ENCODE measurements at places on chromosomes 16 and 17. TPM values are rescaled to one million over a fixed set of nuclear protein-coding genes. Genes with fewer than 3 reads are reported as not detected.

GRCh38 chr17:41737680-41738023 lies 3.2 kb upstream of the HAP1 start:
- peak; percentile 69 for DNase-seq

DNA sequence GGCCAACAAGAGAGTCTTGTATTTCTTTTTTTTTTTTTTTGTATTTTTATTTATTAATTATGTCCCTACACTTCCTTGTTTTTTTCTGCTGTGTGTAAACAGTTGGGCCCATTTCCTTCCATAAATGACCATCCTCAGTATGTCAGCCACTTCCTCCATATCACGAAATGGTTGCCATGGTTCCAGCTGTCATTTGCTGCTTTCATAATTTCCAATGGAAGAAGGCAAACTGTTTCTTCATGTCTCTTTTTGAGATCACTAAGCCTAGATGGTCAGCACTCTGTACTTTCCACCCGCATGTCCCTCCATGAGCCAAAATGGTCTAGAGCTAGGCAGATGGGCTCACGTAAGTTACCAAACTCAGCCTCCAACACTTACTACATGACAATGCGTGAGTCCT lies 133.5 kb upstream of the FOXF1 start:
- no peak for DNase-seq

DNA sequence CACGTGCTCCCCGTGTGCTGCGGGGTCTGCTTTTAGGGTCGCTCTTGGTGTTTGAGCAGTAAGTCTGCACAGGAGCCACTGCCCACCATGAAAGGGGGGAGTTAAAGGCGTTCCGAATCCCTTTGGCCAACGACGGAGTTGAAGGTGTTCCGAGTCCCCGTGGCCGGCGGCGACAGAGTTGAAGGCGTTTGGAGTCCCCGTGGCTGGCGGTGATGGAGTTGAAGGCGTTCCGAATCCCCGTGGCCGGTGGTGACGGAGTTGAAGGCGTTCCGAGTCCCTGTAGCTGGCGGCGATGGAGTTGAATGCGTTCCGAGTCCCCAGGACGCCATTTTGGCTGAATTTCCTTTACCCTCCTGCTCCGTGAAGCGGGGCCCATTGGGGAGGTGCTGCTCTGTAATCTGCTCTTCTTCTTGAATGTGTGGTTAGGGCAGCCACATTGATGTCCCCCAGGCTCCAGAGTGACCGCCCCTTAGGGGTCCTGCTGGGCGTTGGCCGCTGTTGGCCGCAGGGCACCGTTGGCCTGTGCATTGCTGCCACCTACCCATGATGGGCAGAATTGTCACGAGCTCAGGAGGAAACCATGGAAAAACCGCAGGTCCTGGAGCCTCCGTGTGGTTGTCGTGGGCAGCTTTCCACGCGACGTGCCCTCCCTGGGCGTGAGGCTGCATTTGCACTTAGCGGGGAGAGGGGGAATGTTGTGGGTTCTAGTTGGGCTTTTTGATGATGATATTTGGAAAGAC lies 73.7 kb upstream of the ZNF750 start:
- no peak for DNase-seq

- DNase-seq: no peak
These were observed 113.3 kb downstream of the ZNF423 start for GRCh38 chr16:49742428-49743202.

GRCh38 chr16:85207357-85207921 lies 95.2 kb upstream of the CIBAR2 start:
- DNase-seq: no peak

DNA sequence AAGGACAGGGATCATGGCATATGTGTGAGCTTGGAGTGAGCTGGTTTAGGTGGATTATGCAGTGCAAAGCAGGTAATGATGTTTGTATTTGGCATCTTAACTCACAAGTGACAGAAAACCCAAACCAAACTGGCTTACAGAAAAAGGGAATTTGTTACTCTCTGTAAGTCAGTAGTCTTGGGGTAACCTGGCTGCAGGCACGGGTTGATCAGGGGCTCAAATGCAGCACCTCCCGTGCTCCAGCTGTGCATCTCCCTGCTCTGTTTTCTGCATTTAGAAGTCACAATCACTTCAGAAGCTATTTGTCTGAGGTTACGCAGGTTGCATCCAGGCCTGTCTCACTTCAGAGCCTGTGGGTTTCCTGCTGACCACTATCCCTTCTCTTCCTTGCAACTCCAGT lies 354.3 kb downstream of the CPPED1 start:
- no peak for DNase-seq

GRCh38 chr16:64481497-64481896 lies 640.4 kb downstream of the CDH11 start:
- no peak for DNase-seq

- no peak for DNase-seq
These were observed 15.1 kb upstream of the TBX4 start for GRCh38 chr17:61436995-61437704.

DNA sequence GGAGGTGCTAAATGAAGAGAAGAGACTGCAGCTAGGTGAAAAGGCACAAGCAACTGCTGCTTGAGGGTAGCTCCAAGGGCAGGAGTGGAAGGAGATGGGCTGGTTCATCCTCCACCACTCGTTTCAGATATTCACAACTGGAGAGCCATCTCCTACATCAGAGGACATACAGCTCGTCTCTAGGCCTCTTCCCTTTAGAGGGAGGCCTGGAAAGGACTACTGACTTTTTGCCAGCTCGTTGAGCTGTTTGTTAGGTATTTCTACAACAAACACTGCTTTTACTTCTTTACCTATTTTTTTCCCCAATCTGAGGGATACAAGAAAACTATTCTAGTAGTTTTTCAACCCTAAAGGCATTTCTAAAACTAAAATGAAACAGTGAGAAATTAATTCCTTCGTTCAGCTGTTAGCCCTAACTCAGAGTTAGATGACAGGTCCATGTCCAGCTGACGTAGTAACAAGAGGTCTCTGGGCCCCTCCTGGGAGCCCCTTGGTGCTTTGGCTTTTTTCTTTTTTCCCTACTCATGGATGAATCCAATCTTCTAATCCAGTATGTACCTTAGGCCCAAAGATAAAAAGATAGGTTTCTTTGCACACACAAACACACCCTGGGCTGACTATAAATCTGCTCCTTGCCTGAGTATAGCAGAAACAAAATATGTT lies 47.8 kb upstream of the TBX2 start:
- DNase-seq: no peak

DNA sequence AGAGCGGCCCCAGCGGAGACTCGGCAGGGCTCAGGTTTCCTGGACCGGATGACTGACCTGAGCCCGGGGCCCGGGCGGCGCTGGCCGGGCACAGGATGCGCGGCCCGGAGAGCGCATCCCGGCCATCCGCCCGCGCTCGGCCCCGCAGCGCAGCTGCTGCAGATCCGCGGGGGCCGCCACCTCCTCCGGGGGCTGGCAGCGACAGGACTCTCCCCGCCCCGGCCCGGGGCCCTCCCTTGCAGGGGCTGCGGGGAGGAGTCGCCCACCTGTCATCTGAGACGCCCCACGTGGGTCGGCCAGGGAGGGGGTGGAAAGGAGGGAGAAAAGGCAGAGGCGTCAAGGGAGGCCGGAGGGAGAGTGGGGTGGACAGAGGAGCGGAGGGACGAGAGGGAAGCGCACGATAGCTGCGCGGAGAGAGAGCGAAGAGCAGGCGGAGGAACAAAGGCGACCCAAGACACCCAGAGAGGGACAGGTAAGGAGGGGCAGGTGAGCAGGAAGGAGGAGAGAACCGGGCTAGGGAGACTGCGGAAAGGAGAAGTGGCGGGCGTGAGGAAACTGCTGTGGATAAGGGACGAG lies 471 bp upstream of the PRKAR1A start:
- peak; percentile 73 for DNase-seq

- no peak for DNase-seq
These were observed 2.0 kb downstream of the VAMP2 start for GRCh38 chr17:8160741-8161221.

GRCh38 chr17:31470592-31470991 lies 79.1 kb downstream of the RAB11FIP4 start:
- peak; percentile 67 for DNase-seq

DNA sequence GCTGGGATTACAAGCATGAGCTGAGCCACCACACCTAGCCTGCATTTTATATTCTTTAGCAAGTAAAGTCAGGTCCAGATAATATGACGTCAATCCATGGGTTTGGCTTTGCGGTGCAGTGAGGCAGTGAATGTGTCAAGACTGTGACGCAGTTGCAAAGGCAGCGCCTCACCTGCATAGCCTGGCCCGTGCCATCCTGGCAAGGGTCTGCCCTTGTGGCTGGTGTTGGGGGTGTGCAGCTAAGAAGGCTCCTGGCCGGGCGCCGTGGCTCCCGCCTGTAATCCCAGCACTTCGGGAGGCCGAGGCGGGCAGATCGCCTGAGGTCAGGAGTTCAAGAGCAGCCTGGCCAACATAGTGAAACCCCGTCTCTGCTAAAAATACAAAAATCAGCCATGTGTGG lies 7.0 kb downstream of the PDF start:
- DNase-seq: no peak

GRCh38 chr17:81741594-81742452 lies 29.7 kb downstream of the SLC25A10 start:
- no peak for DNase-seq

DNA sequence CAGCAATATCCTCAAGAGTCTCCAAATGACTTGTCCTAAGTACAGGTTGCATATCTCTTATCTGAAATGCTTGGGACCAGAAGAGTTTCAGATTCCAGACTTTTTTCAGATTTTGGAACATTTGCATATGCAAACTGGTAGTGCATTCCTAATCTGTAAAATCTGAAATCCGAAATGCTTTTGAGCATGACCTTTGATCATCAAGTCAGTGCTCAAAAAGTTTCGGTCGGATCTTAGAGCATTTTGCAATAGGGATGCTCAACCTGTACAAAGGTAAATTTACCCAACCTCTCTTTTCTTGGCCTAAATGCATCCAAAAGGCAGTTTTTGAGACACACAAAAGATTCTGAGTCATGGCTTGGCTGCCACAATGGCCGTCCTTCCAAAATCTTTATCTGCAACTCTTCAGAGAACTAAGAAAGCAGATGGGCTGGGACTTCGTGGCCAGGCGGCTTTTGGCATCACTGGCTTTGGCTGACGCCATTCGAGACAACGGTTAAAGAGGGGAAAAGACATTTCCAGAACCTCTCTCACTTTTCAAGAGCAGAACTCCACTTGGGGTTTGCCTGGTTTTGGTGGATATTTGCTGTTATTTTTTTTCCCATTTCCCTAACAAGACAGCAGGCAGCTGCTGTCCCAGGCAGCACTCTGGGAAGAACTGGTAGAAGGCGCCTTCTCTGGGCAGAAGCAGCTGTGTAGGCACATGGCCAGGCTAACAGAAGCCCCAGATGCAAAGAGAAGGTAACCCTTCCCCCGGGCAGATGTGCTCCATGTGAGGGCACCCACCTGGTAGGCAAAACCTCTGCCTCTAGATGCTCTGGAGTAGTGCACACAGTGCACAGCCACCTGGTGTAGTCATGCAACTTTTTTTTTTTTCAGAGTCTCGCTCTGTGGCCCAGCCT lies 8.9 kb downstream of the CPPED1 start:
- DNase-seq: no peak

DNA sequence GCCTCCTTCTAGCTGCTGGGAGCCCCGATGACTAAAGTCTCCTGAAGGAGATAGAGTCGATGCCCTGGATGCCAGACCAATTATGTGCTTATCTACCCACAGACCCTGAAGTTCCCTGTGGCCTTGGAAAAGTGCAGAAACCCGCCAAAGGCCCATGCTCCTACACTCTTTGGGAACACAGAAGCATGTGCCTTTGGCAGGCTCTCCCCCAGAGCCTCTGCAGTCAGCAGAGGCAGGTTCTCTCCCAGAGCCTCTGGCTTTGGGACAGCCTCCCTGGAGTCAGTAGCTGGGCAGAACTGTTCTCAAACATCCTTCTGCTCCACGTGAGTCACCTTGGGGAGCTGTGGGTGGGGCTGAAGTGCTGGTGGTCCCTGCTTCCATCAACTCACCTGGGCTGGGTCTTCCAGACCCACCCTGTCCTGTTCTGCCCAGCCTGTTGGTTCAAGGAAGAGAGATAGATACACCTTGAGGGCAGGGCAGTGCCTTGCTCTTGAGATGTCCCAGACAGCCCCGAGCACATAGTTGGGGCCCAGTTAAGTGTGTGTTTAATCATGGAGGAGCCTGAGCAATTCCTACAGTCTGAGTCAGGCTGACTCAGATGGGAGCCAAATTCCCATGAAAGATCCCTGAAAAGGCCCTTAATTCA lies 3.2 kb upstream of the CDK5RAP3 start:
- peak; percentile 78 for DNase-seq

DNA sequence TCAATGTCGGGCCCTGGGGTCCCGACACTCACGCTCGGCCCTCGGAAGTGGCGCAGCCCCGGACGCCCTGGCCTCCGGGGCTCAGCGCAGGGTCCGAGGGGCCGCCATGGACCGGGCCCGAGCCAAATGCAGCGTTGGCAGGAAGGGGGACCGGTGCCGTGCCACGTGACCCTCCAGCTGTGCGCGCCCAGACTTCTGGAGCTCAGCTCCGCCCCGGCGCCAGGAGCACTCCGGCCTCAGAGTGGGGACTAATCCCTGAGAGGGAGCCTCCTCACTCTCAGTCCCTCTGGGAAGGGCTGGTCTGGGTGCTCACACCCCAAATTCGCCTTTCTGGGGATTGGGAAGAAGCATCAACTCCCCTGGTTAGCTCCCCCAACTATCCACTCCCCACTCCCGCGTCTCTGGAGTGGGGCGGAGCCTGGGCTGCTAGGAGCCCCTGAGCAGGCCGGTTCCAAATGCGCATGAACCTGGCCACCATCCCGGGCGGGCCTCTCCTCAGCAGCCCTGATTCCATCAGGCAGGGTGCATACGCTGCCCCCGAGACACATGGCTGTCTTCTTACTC lies at the start of gene B3GNT9:
Gene B3GNT9 (minus strand): TSS at position 166 of the 564 bp plus-strand sequence. CDS start 513 bp downstream, outside the sequence.
- DNase-seq: peak; percentile 78

- DNase-seq: no peak
These were observed 88.4 kb downstream of the VAT1L start for GRCh38 chr16:77876776-77877175.

P2RX5 gene
- total RNA-seq: 14.5 TPM

FBXO39 gene
- total RNA-seq: 3.0 TPM

TIGD7 gene
- 3.5 TPM for total RNA-seq

GAS7 gene
- total RNA-seq: 2.5 TPM
